ENCODE measurements at places on chromosomes 7 and 10.

- DNase-seq, result no peak
Measured at GRCh38 chr7:46710927-46711326, 789.9 kb upstream of the IGFBP3 start.

DNA sequence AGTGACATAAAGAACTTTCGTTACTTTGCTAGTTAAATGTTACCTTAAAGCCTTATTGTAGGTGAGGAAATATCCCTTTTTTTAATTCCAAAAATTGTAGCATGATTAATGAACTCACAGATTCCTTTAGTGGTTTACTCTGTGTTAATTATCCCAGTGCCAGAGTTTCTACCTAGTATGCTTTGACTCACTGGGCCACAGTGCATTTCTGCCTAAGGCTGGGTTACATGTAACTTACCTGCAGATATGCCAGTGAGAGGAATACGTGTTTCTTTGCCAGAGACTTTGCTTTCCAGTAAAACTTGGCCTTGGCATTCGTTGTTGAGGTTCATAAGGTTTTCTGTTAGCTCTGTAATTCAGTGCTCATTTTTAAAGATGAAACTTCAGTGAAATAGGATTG is 380.8 kb upstream of the LRGUK start:
- DNase-seq, result no peak

GRCh38 chr7:64685091-64685490 is 19.2 kb downstream of the ZNF107 start:
- no peak for DNase-seq

DNA sequence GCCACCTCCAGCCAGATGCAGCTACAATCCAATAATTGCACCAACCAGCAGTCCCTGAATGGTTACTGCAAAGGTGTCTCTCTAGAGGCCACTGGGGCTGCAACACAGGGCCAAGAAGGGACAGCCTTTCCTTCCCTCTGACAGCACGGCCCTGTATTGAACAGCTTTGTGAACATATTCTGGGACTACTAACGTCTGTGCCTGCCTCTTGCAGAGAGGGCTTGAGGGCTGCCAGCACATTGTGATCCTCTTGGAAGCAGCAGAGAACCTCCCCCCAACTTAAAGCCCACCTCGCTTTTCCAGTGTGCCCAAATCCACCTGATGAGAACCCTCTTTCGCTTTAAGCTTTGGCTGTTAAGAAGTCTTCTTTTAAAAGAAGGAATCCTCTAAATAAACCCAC is 415.9 kb downstream of the RPS24 start:
- no peak for DNase-seq

DNA sequence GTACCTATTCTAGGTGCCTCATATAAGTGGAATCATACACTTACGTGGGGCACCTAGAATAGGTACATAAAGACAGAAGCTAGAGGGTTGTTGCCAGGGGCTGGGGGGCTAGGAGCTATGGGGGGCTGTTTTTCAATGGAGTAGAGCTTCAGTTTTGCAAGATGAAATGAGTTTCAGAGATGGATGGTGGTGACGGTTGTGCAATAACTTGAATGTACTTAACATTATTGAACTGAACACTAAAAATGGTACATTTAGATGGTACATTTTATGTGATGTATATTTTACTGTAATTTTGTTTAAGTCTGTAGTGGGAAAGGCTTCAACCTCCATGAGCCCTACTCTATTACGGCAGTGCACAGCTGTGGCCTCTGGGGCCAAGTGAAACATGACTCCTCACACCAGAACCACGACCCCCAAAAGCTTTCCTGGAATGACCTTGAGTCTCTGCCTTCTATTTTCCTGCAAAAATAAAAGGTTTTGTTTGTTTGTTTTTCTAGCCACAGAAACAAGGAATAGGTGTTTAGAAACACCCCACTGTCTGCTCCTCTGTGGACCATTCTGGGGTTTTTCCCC is 147.3 kb upstream of the PLXNA4 start:
- no peak for DNase-seq

DNA sequence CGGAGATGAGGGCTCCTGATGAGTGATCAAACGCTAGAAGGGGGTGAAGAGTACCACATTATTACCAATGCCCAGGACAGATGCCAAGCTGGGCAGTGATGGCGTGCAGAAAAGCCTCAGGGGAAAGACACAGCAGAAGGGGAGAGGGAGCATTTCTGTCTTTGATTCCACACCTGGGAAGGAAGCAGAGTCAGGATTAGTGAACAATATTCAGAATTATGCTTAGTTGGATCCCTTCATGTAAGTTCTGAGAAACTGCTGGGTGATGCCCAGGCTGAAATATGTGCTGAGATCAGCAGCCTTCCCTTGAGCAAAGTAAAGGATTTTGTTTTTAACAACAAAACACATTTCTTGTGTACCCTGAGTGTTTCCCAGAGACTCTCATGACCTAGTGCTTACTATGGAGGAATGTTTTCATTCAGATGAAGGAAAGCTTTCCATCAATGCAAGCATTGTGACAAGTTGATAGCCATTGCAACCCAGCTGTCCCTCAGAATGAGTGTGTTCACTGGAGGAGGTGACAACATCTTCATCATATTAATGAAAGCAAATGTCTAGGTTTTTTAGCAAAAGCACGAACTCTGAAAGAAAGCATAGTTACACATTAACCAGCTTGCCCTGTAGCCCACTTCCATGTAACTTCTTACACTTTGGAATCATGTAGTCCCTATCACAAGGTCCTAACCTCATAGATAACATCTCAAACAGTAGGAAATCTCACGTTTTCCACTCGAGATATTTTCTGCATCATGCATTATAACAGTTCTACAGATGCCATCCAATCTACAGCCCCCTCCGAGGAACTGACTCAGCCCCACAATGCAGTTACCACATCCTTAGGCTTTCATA is 23.8 kb upstream of the AKR1C1 start:
- no peak for DNase-seq

GRCh38 chr7:92462560-92462959 is 15.2 kb downstream of the ERVW-1 start:
- DNase-seq, result no peak

DNA sequence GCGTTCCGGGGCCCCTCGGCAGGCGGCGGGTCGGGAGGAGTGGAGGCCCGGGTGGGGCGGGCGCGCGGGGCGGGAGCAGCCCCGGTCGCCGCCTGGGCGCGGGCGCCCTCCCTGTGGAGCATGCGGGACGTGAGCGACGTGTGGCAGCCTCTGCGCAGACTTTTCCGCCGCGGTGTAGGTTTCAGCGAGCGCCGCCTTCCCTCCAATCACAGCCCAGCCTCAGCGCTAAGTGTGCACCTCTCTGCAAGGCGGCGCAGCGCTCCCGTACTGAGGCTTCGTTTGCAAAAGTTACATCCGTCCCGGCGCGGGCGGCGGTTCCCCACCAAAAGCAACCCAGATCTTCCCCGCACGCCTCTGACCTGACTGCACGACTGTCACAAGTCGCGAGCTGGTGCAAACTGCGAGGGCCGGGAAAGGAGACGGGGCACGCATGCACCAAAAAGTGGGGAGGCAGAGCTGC is 1.2 kb upstream of the PFKFB3 start:
- peak; percentile 86 for DNase-seq

- peak; percentile 53 for DNase-seq
Measured at GRCh38 chr7:44534501-44534900, 6.6 kb downstream of the NPC1L1 start.

- no peak for DNase-seq
Measured at GRCh38 chr10:128257428-128257827, 131.2 kb upstream of the MKI67 start.

DNA sequence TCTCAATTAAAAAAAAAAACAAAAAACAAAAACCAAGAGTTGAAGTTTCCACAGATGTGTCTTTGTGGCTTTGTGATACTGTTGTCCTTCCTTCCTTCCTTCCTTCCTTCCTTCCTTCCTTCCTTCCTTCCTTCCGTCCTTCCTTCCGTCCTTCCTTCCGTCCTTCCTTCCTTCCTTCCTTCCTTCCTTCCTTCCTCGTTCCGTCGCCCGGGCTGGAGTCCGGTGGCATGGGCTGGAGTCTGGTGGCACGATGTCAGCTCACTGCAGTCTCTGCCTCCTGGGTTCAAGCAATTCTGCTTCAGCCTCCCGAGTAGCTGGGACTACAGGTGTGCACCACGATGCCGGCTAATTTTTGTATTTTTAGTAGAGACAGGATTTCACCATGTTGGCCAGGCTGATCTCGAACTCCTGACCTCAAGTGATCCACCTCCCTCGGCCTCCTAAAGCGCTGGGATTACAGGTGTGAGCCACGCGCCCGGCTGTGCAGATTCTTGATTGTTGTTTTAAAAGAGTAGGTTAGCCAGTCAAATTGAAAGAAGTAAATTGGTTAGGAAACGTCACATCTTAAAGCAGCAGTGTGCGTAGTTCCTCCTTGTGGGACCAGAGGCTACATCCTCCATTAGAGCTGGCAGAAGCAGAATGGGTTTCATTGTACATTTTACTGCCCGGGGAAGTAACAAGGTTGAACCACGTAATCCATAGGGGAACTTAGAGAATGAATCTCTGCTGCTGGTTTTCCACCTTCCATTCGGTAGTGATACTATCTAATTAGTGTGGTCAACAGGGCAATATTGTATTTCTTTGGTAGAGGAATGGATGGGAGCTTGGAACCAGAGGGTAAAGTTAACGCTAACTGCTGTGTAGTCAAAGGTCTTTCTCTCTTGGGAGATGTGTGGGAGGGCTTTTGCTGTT is 20.6 kb downstream of the DNAJB6 start:
- no peak for DNase-seq

- DNase-seq, result no peak
Measured at GRCh38 chr10:63209705-63210104, 76.6 kb downstream of the NRBF2 start.

- no peak for DNase-seq
Measured at GRCh38 chr7:499853-500485, 19.7 kb downstream of the PDGFA start.

DNA sequence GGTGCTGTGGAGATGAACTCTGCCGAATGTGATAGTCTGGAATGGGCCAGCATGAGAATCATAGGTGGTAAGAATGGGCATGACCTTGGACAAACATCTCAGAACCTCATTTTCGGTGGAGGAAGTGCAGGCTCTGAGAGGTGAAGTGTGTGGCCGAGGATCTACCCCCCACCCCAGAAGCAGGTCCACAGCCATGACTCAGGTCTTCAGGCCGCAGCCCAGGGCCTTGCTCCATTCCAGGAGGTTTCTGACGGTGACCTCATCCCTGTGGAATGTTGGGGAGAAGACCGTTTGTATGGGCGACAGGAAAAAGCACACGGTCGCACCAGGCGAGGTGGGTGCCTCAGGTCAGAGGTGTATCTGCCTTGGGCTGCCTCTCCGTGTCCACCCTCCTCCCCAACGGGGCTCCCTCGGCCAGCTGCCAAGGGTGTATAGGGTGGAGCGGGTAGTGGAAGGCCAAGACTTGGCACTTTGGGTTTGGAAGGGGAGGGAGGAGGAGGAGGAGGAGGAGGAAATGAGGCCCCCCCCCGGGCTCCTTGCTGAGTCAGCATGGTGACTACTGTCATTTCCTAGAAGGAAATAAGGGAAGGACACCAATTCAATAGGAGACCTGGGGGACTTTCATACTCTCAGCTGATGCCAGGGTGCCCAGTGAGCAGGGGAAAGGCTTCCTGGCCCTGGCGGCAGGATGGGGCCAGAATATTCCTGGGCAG is 168.0 kb upstream of the RHEB start:
- DNase-seq, result no peak

GRCh38 chr10:22657566-22658225 is 56.7 kb downstream of the PIP4K2A start:
- DNase-seq, result no peak

DNA sequence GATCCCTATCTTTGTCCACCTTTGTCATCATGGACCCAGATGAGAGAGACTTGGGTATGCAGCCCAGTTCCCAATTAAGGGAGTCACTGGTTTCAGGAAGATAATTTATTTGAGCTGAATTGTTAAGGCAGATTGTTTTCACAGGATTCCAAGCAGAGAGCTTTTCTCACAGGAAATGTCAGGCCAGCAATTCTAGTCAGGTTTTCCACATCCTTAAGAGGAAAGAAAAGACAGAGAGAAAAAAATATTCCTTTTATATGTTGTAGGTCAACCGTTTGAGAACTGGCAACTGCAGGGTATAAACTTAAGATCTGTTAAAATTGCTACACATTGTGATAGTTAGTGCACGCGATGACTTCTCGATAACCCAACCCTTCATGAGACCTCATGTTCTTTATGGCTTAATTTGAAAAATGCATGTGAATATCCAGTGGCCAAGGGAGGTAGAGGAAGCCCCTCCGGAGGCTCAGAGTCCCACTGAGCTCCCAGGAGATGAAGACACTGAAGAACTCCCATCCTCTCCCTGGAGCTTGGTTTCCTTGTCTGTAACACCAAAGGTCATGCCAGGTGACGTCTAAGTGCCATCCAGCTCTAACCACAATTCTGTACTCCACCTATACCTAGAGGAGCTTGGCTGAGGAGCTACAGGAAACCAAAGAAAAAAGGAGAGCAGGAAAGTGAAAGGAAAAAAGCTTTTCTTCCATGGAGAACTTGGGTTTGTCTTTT is 45.6 kb downstream of the MINDY4 start:
- no peak for DNase-seq

- DNase-seq, result no peak
Measured at GRCh38 chr10:75291805-75292204, 56.0 kb upstream of the COMTD1 start.

DNA sequence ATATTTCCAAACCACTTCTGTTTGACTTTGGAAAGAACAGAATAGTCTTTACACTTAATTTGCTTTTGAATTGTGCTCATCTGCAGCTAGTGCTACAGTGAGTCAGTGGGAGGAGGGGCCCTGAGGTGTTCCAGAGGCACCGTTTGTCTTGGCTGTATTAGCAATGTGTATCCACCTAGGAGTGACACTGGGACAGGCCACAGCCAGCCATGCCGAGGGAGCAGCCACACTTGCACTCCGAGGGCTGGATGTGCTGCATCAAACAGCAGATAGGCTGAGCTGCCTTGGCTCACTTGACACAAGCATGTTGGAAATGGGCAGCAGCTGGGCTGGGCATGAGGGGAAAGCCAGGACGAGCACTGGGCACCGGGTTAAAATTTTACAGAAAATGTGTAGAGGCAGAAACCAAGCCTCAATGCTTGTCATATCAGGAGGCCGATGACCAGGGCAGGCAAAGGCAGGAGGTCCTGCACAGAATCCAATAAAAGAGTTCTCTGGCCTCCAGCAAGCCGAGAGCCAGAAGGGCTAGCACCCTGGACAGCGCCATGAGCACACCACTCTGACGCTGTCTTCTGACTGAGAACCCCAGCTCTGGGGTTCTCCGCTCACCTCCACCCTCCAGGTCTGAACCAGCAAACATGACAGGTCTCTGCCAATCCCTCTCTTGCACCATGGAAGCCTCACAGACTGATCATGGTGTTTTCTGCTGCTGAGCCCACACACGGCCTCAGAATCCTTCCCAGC is 163.3 kb downstream of the GRID1 start:
- peak; percentile 32 for DNase-seq

GRCh38 chr10:30831426-30831825 is 200.2 kb downstream of the ZNF438 start:
- no peak for DNase-seq

GRCh38 chr7:42852531-42852930 is 59.3 kb downstream of the C7orf25 start:
- DNase-seq, result no peak

Measured in MM.1S (cell line).